ENCODE measurements at places on chromosomes 3 and 15. TPM values are rescaled to one million over a fixed set of nuclear protein-coding genes. Genes with fewer than 3 reads are reported as not detected.

GRCh38 chr3:54965746-54966145 lies 37.9 kb upstream of the LRTM1 start:
- peak; percentile 57 for DNase-seq

The CPN2 gene
- total RNA-seq = not detected

DNA sequence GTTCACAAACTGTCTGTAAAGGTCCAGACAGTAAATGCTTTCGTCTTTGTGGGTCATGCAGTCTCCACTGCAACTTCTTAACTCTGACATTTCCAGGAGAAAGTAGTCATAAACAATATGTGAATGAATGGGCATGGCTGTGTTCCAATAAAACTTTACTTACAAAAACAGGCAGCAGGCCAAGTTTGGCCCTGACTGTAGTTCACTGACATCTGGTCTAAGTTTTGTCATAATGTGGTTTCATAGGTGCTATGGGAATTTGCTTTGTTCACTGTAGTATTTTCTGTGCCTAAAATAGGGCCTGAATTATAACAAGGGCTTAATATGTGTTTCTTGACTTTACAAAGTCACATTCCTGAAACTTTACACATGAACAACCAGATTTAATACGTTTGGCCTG lies 186.0 kb upstream of the KBTBD8 start:
- peak; percentile 10 for DNase-seq

The SPATA12 gene
- total RNA-seq = 0.32 TPM

GRCh38 chr3:13851997-13852637 lies 27.8 kb downstream of the WNT7A start:
- DNase-seq = no peak

Measured in LHCN-M2 (cell line).